ENCODE measurements at places on chromosomes 12 and 14.

DNA sequence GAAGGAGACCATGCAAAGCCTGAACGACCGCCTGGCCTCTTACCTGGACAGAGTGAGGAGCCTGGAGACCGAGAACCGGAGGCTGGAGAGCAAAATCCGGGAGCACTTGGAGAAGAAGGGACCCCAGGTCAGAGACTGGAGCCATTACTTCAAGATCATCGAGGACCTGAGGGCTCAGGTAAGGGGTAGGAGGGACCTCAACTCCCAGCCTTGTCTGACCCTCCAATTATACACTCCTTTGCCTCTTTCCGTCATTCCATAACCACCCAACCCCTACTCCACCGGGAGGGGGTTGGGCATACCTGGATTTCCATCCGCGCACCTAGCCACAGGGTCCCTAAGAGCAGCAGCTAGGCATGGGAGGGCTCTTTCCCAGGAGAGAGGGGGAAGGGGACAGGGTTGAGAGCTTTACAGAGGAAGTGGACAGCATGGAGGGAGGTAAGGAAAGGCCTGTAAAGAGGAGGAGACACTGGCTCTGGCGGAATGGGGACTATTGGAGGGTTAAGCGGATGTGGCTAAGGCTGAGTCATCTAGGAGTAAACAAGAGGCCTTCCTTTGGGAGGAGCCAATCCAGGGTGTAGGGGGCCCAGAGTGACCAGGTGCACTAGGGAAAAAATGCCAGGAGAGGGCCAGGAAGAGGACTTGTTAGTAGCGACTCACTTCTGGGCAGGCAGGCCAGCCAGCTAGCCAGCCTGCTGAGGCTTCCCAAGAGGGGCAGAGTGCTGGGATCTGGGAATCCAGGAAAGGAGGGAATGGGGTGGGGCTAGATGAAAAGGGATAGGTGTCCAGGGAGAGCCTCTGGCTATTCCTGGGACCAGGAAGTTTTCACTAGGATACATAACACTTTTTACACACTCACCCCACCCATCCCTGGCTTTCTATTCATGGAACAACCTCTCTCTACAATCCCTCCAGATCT lies 754 bp downstream of the KRT18 start:
- H3K27ac ChIP-seq = no peak overlapping the region
- peak overlapping the region; percentile 14 for H3K4me3 ChIP-seq
- no peaks in the 10 kb centered on the region for H3K36me3 ChIP-seq
- no peaks in the 10 kb centered on the region for H3K4me1 ChIP-seq

GRCh38 chr14:52058341-52058740 lies 10.5 kb downstream of the NID2 start:
- no peak overlapping the region for H3K27ac ChIP-seq
- no peaks in the 10 kb centered on the region for H3K36me3 ChIP-seq
- no peak overlapping the region for H3K4me3 ChIP-seq

DNA sequence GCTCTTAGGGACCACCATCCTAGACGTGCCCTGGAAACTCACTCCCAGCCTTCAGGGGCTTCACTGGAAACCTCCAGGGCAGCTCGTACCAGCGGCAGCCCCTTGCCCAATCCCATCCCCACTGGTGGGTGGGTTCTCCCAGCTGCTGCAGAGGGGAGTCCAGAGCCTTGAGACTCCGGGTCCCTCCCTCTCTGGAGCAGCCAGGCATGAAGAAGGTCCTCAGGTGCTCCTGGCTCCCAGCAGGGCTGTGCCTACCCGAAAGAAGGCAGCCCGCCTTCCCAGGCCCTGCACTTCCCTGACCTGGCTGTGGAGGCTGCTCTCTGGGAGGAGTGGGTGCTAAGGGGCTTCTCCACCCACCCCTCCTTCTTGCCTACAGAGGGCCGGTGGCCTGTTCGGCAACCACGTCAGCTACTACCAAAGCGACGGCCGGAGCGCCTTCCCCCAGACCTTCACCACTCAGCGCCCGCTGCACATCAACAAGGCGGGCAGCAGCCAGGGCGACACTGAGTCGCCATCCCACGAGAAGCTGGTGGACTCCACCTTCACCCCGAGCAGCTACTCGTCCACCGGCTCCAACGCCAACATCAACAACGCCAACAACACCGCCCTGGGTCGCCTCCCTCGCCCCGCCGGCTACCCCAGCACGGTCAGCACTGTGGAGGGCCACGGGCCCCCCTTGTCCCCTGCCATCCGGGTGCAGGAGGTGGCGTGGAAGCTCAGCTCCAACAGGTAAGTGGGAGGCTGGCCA lies 115.5 kb upstream of the FKBP4 start:
- H3K27me3 ChIP-seq = no peaks in the 10 kb centered on the region
- H3K4me1 ChIP-seq = peaks cover 6% of the 10 kb centered on the region
- DNase-seq = no peak
- H3K27ac ChIP-seq = no peak overlapping the region

DNA sequence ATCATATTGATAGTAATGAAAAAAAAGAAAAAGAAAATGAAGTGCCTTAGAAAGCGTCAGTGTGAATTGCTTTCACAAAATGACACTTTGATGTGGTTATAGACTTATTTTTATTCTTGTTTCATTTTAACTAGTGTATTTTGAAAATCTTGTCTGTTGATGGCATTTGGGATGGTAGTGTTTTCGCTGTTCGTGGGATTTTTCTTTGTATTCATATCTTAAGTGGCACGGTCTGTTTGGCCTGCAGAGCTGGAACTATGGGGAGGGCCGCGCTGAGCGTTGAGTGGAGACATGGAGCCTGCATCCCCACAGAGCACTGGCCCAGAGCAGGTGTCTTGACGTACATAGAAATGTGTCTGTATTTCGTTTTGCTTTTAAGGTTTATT lies 61.6 kb downstream of the WDR20 start:
- H3K27me3 ChIP-seq = no peaks in the 10 kb centered on the region
- H3K4me3 ChIP-seq = peak overlapping the region; percentile 43
- no peak for DNase-seq
- H3K36me3 ChIP-seq = peaks cover 12% of the 10 kb centered on the region
- H3K4me1 ChIP-seq = peaks cover 63% of the 10 kb centered on the region

DNA sequence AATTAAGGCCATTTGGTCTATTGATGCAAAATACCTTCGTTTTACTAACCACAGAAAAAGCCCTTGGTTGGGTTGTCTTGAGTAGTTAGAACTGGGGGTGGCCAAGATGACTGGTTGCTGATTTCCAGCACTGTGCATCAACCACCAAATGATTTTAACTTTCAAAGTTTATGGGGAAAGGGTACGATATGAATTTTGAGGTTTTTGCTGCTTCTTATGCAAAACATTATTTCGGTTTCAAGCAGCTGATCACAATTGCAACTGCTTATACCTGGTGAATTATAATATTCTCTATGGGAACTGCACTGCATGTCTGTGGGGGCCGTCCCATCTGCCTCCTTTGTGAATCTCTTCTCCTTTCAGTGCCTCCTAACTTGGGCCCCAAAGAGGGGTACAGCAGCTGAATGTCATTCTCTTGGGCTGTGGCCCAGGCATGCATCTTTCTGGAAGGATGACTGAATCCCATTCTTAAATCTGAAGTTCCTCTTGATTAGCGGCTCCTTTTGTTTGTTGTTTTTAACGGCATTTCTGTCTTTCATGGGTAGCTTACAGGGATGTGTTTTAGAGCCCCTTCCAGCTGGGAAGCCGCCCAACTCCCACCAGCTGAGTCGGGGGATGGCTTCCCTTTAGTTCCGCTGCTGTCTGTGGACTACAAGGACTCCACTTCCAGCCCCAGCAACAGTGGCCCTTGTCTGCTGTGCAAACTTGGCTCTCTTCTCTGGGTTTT lies 479.8 kb downstream of the ZFP36L1 start:
- no peak for DNase-seq
- no peak overlapping the region for H3K4me3 ChIP-seq
- H3K27ac ChIP-seq = no peak overlapping the region
- no peaks in the 10 kb centered on the region for H3K27me3 ChIP-seq
- H3K4me1 ChIP-seq = peaks cover 8% of the 10 kb centered on the region
- H3K36me3 ChIP-seq = no peaks in the 10 kb centered on the region

- DNase-seq = no peak
- H3K4me1 ChIP-seq = peaks cover 14% of the 10 kb centered on the region
- H3K4me3 ChIP-seq = no peak overlapping the region
- no peak overlapping the region for H3K27ac ChIP-seq
- no peaks in the 10 kb centered on the region for H3K36me3 ChIP-seq
- peaks cover 25% of the 10 kb centered on the region for H3K27me3 ChIP-seq
These were observed 293.1 kb upstream of the FKBP4 start for GRCh38 chr12:2501464-2502191.

DNA sequence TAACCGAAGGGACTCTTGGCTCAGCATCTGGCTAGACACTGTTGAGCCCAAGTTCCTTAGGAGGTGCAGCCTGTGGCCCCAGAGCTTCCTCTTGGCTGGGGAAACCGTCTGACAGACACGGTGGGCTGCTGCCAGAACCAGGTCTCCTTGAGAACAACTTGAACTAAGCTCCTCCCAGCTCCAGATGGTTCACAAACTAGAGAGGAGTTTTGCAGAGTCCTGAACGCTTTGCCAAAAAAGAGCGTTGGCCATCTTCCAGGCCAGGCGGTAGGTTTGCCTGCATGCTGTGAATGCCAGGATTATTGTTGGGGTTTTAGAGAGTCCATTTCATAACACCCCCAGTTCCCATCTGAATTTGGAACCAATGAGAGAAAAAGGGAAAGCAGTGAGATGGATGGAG lies 399.8 kb downstream of the RGS6 start:
- H3K27me3 ChIP-seq = no peaks in the 10 kb centered on the region
- H3K36me3 ChIP-seq = no peaks in the 10 kb centered on the region
- no peak for DNase-seq
- no peaks in the 10 kb centered on the region for H3K4me1 ChIP-seq

DNA sequence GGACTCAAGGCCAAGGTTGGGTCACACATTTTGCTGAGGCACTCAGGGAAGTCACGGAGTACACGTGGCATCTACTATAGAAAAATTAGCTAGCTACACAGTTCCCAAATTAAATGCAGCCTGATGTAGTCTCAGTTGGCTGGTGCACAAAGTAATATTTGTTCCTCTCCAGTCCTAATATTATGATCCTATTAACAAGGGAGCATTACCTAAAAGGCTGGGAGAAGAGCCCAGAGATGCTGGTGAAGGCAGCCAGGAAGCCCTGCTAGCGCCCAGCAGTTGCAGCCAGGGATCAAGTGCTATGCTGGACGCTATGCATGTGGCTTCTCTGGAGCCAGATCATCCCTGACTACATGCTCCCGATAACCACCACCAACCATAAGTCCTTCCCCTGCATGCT lies 88.0 kb upstream of the GSC start:
- H3K27ac ChIP-seq = no peak overlapping the region
- H3K36me3 ChIP-seq = no peaks in the 10 kb centered on the region
- H3K27me3 ChIP-seq = peaks cover 16% of the 10 kb centered on the region
- DNase-seq = no peak
- no peaks in the 10 kb centered on the region for H3K4me1 ChIP-seq

DNA sequence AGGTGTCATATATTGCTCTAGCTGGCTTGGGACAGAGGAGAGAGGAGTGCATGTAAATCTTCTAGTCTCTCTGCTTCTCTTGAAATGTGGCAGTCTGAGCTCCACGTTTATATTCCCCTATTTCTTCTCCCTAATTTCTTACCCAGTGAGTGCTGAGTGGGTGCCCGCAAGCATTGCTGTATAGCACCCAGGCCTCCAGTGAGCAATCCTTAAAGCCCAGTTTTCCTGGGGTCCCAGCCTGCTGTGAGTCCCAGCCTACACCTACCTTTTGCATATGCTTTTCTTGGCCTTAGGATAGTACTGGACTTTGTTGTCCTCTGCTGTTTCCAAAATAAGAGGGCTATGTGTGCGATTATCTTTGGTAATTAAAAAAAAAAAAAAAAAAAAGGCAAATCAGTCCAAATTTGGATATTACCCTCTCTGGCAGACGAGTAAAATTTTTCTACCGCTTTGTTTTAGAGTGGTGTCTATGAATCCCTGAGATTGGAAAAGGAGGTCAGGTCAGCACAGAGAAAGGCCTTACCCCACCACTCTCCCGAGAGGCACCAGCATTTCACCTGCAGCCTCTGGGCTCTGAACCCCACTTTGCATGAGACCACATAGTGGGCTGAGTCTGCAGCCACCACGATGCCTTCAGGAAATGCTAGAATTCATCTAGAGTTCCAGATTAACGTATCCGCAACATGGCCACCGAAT lies 1.1 kb downstream of the MGST1 start:
- no peaks in the 10 kb centered on the region for H3K4me1 ChIP-seq
- no peaks in the 10 kb centered on the region for H3K27me3 ChIP-seq
- no peaks in the 10 kb centered on the region for H3K36me3 ChIP-seq
- no peak overlapping the region for H3K27ac ChIP-seq
- peak overlapping the region; percentile 22 for H3K4me3 ChIP-seq
- no peak for DNase-seq

GRCh38 chr14:60164404-60164711 lies 840 bp downstream of the DHRS7 start:
- DNase-seq = no peak
- no peaks in the 10 kb centered on the region for H3K36me3 ChIP-seq
- peak overlapping the region; percentile 89 for H3K4me3 ChIP-seq
- no peaks in the 10 kb centered on the region for H3K27me3 ChIP-seq
- H3K27ac ChIP-seq = peak overlapping the region; percentile 99
- H3K4me1 ChIP-seq = peaks cover 45% of the 10 kb centered on the region

DNA sequence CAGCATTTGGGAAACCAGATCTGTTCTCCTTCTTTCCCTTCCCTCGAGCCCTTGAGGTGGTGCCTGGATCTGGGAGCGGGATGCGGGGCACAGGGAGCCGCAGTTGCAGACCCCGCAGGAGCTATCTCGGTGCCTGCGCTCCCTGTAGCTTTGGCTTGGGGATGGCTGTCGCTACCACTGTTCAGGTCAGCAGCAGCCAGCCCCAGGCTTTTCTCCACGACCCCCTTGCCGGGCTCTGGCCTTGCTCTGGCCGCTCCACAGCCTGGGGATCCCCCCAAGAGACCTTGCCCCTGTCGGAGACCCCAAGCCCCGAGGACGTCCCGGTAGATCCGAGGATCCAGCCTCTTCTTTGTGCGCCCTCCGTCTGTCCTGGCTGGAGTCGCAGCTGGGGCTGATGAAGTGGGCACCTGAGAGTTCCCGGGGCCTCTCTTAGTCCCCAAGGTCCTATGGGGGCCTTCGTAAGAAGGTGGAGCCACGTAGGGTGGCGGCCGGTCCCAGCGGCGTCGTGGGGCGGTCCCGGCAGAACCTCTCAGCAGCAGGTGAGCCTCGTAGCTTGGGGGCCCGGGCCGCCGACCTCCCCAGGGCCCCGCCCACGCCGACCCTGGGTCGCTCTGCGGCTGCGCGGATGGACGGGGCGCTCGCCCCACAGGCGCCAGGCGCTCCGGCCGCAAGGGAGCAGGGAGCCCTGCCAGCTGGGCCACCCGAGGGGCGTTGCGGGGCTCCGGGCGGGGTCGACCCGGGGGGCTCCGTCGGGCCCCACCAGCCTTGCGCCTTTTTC lies 1.3 kb downstream of the DDN start:
- H3K4me3 ChIP-seq = peak overlapping the region; percentile 56
- H3K27me3 ChIP-seq = peaks cover 45% of the 10 kb centered on the region
- no peak for DNase-seq
- peaks cover 46% of the 10 kb centered on the region for H3K4me1 ChIP-seq
- no peak overlapping the region for H3K27ac ChIP-seq

GRCh38 chr12:94615260-94616181 lies 34.8 kb downstream of the TMCC3 start:
- H3K4me1 ChIP-seq = peaks cover 6% of the 10 kb centered on the region
- no peaks in the 10 kb centered on the region for H3K27me3 ChIP-seq
- no peak overlapping the region for H3K4me3 ChIP-seq
- H3K36me3 ChIP-seq = no peaks in the 10 kb centered on the region
- no peak for DNase-seq
- no peak overlapping the region for H3K27ac ChIP-seq

Data from natural killer cell treated with Interleukin-12 subunit alpha and Interleukin-12 subunit beta and Interleukin-15 and Interleukin-18, amount 100 ng/mL, for 72 hours (primary cell).